ENCODE measurements at places on chromosomes 3 and 15.

DNA sequence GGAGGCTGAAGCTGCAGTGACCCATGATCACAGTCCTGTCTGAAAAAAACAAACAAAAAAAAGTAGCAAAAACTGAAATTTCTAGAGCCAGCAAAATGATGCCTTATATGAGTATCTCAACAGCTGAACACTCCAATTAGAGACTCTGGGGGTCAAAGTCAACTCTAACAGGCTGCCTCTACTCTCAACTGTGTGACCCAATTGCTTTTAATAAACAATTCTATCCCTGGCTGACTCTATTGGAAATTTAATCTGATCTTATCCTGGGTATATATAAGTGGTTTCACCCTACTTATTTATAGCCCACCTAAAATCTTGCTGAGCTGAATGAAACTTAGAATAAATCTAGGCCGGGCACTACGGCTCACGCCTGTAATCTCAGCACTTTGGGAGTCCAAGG, 29.0 kb downstream of the SMARCC1 start:
- DNase-seq, result no peak

DNA sequence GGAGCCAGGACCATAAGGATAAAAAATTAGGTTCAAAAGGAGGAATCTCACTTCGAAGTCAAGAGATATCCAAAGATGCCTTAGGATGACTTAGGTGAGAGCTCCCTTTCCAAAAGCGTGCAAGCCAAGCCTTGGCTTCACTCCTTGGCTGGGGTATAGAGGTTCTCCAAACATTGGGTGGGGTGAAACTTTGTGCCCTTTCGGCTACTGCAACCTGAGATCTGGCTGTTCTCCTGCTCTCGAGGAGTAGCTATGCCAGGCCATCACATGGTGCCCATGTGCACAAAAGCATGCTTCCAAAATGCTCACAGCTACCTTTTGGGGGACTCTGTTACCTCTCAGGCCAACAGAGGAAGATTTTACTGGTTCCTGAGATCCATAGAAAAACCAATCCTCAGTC, 373.8 kb downstream of the EPHB1 start:
- DNase-seq, result no peak

GRCh38 chr15:39625856-39626255, 45.0 kb downstream of the THBS1 start:
- DNase-seq, result no peak

DNA sequence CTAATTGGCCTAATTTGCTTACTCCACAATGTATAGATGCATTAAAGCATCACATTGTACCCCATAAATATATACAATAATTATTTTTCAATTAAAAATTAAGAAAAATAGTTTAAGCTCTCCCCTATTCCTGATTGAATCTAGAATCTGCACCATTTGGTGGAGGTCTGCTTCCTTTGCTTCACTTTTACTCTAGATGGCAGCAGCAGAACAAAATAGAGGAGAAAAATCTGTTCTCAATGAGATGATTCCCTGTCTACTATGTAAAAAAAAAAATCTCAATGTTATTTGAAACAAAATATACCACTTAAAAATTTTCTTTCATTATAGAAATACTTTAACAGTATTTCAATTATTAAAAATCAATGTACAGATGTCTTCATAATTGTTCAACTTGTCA, 109.6 kb upstream of the FXR1 start:
- peak; percentile 80 for DNase-seq

- DNase-seq, result no peak
Observed at GRCh38 chr15:66580643-66581042, 14.8 kb upstream of the LCTL start.

DNA sequence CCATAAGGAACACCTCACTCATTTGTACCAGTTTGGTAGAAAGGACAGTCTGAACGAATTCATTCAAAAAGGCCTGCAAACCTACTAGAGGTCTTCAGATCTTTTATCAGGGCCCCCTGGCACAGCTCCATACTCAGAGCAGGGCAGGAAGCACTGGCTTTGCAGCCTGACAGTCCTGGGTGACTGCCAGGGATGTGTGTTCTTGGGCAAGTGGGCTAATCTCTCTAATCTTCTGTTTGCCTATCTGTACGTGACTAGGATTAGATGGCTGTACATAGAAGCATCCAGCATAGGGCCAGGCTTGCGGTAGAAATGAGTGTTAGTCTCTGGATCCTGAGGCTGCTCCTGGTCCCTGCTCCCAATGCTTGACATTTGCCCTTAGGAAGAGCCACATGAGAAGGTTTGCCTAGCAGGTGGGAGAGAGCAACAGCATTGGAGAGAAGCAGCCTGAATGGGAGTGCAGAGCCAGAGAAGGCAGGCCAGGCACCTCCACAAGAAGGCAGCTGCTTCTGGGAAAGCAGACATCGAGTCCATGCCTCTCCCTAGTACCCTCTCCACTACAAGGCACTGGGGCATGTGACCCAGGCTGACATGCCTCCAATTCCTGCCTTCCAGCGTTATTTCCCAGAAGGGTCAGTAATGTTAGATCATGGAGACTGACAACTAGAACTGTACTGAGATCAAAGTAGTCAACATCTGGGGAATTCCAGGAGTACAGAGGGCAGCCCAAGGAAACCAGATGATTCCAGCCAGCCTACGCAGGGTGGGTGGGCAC, 1.0 kb upstream of the CXCR6 start:
- DNase-seq, result no peak

GRCh38 chr3:33663042-33663441, 55.0 kb downstream of the CLASP2 start:
- no peak for DNase-seq

GRCh38 chr3:188854772-188855149, 317.0 kb upstream of the TPRG1 start:
- DNase-seq, result no peak

DNA sequence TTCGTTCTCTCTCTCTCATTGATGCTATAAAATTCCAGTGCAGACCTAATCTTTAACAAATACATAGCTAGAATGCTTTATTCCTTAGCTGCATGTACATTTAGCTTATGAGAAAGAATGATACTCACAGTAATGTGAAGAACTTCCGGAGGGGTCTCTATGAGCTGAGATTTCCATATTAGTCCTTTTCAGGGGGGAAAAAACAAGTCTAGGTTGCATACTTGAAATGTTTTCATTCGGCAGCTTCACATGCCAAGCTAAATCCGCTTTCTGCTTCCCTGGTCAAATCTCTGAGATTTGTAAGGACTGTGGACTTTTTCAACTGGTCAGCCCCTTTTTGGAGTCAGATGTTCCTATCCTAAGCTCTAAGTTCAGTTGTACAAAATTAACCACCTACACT, 111.5 kb upstream of the COL8A1 start:
- no peak for DNase-seq

GRCh38 chr15:32718821-32719716, 1.3 kb downstream of the GREM1 start:
- DNase-seq, result no peak

- peak; percentile 5 for DNase-seq
Observed at GRCh38 chr15:31396881-31397560, 70.4 kb downstream of the KLF13 start.

GRCh38 chr3:171867981-171868380, 24.8 kb downstream of the TMEM212 start:
- DNase-seq, result no peak

DNA sequence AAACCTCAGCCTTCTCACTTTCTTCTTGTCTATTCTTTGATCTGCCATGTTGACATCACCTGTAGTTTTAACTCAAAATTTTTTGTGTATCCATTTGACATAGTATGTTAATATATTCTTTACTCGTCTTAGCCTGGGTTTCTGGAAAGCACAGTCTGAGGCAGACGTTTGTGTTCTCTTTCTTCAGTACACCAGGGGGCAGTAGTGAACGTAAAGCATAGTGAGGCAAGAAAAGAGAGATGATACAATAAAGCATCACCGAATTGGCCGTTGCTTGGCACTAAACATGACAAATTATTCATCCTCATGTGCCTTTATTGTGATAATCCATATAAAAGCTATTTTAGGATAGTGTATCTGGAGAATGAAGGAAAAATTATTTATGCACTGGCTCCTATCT, 141.0 kb upstream of the MYRIP start:
- no peak for DNase-seq

DNA sequence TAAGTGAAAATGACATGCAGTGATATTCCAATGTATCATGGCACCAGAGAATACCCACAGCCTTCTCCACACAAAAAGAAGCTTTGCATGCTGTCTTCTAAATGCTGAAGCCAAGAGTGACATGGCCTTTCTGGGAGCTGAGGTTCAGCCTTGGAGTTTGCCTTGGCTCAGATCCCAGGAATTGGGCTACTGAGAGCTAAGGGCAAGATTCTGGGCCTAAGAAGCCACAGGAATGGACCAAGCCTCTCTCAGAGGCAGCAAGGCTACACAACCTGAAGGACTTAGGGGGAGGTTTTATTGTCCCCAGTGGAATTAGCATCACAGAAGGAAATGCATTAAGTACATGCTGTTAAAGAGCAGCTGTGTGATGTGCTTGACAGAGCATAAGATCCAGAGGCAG, 1078.5 kb downstream of the TUSC7 start:
- DNase-seq, result no peak

DNA sequence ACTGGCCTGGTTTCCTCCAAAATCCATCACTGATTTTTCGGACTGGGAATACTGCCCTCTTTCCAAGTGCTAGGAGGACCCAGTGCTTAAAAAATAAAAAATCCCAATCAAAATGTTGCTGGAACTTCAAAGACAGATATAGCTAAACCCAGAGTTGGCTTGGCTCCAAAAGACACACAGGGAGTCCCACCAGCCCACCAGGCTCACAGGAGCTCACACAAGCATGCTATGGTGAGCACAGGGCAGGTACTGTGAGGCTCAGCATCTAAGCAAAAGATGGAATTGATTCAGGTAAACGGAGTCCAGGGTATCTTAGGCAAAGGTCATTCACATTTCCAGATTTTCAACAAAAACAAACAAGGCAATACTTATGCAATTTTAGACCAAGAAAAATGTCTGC, 3.7 kb downstream of the TRANK1 start:
- DNase-seq, result no peak

DNA sequence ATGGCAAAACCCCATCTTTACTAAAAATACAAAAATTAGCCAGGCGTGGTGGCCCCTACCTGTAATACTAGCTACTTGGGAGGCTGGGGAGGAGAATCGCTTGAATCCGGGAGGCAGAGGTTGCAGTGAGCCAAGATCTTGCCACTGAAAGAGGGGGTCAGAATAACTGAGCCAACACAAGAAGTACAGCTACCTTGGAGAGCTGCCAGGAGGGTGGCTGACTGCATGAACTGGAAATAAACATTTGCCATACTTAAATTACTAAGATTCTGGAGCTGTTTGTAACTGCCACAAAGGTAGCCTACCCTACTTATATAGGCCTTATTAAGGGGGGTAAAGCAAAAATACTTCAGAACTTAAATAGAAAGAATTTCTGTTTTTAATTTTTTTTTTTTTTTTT, 15.4 kb upstream of the PIK3CB start:
- DNase-seq, result no peak

- no peak for DNase-seq
Observed at GRCh38 chr3:121895121-121895520, 920 bp downstream of the SLC15A2 start.

DNA sequence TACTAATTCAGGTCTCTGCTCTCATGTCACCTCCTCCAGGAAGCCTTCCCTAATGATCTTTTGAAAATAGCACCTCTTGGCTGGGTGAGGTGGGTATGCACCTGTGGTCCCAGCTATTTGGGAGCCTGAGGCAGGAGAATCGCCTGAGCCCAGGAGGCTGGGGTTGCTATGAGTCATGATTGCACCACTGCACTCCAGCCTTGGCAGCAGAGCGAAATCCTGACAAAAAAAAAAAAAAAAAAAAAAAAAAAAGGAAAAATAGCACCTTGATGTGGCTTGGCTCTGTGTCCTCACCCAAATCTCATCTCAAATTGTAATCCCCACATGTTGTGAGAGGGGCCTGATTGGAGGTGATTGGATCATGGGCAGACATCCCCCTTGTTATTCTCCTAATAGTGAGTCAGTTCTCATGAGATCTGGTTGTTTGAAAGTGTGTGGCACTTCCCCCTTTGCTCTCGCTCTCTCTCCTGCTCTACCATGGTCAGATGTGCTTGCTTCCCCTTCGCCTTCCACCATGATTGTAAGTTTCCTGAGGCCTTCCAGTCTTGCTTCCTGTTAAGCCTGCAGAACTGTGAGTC, 11.2 kb upstream of the RNU6-1 start:
- no peak for DNase-seq

- no peak for DNase-seq
Observed at GRCh38 chr15:99408236-99409096, 157.2 kb downstream of the LRRC28 start.

- no peak for DNase-seq
Observed at GRCh38 chr3:60076331-60076730, 1026.5 kb upstream of the CFAP20DC start.

DNA sequence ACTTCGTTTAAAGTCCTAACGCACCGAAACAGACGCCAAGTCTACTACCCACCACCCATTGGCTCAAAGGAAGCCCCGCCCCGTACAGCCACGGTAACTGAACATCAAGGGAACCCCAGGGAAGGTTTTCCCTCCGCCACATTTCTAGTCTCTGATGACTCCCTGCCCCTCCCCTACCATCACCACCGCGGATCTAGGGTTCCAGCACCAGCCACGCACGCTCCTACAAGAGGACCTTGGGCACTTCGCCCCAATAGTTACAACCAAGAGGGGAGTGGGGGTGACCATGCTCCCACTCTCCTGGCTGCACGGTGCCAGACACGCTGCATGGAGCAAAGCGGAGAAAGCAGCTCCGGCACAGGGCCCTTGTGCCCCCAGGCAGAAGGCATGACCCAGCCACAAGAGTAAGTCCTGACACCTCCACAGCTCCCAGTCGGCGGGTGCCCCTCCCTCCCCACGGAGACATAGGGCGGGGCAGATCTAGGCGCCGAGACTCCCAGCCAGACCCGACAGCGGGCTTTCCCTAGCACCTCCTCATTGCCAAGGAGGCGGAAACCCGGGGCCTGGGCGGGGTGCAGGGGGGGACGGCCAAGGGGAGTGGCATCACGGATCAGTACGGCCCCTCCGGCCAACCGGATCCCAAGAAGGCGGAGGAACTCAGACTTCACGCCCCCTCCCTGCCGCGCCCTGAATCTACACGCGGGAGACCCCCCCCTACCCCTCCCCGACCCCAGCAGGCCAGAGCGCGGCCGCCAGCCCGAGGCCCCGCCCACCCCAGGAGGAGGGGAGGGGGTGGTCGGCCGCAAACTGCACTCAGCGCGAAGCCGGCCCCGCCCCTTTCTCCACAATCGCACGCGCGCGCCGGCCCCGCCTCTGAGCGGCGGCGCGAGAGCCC, 936 bp downstream of the SIN3A start:
- peak; percentile 84 for DNase-seq

DNA sequence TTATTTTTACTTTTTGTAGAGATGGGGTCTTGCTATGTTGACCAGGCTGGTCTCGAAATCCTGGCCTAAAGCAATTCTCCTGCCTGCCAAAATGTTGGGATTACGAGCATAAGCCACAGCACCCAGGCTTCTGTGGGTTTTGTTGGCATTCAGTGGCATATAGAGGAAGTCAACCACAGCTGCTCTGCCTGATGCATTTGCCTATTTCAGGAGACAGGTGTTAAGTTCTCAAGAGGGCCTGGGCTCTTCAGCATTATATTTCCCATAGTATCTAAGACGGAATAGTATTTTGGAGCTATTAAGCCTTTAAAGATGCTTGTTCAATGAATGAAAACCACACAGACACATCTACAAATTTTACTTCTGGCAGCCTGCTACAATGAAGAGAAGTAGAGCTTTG, 73.5 kb upstream of the CSPG5 start:
- no peak for DNase-seq

Measured in NCI-H2227 treated with DMSO at 0.1 percent for 48 hours (cell line).